ENCODE measurements at places on chromosomes 3 and 15.

GRCh38 chr15:51341366-51342226 is at the start of gene GLDN:
Gene GLDN (plus strand): TSS chr15:51341655. CDS start chr15:51341685, 30 bp downstream.
- no peak for DNase-seq

DNA sequence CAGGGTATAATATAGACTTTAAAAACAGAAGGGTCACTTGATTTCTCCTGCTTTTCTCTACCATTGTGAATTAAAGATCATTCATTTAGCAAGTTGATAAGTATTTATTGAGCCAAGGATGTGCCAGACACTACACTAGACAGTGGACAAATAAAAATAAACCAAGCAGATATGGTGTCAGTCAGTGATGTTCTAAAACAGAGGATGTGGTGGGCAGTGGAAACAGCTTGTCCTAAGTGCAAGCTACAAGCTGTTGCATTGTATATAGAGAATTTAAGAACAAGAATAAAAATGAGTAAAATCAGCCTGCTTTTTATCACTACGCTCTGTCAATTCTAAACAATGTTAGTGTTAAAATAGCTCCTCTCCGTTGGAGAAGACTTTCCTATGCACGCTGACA is 637.3 kb upstream of the GRM7 start:
- no peak for DNase-seq

- no peak for DNase-seq
Measured at GRCh38 chr3:138173769-138174420, 826 bp downstream of the DBR1 start.

GRCh38 chr3:9809615-9810432 is at the start of gene TTLL3:
Gene TTLL3 (plus strand): TSS chr3:9810262. CDS start chr3:9810662, 400 bp downstream.
- peak; percentile 61 for DNase-seq

DNA sequence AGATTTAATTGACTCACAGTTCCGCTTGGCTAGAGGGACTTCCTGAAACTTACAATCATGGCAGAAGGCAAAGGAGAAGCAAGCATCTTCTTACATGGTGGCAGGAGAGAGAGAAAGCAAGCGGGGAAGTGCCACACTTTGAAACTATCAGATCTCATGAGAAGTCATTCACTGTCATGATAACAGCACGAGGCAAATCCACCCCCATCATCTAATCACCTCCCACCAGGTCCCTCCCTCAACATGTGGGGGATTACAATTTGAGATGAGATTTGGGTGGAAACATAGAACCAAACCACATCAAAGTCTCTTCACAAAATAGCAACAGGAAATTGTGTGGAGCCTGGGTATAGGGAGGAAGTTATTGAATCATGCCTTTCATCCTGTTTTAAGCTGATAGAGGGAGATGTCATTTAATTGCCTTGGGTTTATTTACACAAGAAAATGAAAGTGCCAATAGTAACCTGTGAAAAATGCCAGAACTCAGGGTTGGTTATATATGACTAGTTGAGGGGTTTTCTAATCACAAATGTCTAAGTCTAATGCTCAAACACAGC is 624.8 kb upstream of the LMCD1 start:
- DNase-seq, result no peak

DNA sequence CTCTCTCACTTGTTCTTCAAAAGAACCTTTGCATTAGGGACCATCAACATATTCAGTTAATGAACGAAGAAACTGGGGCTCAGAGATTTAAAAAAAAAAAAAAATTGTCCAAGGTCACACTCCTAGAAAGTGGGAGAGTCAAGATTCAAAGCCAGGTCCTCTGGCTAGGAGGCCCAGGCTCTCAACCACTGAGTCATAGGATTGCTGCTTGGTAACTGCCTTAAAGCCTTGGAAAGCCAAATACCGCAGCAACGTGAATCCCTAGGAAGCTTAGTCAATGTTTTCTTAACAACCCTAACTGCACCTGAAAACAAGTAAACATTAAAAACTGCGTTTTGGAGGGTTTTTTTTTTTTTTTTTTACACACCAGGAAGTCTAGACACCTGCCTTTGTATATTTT is 156.8 kb downstream of the WNT5A start:
- no peak for DNase-seq

- DNase-seq, result no peak
Measured at GRCh38 chr3:45188719-45189659, 37.1 kb downstream of the TMEM158 start.

DNA sequence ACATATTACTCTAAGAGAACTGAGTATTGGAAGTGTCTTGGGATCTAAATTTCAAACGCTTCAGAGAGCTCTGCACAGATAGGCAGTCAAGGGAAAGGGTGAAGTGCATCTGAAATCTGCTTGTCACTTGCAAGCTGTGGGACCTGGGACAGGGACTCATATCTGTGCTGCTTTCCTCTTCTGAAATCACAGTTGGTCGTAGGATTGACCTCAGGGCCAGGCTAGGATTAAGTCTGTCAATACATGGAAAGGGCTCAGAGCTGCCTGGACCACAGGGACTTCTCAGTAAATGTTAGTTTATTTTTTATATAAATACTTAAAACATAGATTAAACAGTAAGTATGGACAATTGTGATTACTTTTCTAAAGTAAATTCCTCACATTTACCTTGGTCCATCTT is 74.7 kb upstream of the CMTM7 start:
- DNase-seq, result no peak

DNA sequence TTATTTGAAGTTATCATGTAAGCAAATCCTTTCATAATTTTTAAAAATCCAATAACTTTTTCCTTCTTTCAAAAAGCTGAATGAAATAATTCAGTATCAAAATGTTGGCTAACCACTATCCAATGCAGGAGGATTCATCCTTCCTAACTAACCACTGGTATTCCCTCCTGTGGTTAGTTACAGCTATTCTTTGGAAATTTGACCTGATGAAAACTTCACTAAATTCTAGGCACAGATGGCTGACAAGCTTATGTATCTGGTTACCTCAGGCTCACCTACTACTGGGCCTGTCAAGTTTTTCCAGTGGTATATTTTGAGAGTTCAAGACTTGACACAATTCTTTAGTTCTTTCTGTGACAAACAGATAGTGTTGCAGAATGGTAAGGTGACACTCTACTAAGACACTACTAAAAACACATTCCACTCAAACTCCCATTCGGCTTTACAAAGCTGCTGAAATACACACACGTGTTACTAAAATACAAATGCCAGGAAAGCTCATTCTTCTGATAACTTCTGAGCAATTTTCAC is 15.8 kb downstream of the NPTN start:
- DNase-seq, result no peak

DNA sequence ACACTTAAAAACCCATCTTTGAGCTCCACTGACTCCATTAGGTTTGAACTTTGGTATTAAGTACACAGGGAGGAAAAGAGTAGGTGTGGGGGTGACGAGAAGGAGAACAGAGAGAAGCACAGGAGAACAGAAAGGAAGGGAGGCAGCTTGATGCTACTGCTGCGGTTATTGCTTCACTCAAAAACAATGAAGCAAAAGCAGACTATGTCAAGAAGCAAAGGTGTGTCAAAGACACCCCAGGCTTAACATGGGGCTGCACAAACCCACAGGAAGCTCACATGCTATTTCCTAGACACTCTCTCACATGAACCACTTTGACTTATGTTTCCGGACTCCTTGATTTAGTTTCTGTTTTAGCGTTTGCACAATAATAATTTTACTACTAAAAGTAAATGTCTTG is 961.0 kb upstream of the CFAP20DC start:
- DNase-seq, result peak; percentile 9

DNA sequence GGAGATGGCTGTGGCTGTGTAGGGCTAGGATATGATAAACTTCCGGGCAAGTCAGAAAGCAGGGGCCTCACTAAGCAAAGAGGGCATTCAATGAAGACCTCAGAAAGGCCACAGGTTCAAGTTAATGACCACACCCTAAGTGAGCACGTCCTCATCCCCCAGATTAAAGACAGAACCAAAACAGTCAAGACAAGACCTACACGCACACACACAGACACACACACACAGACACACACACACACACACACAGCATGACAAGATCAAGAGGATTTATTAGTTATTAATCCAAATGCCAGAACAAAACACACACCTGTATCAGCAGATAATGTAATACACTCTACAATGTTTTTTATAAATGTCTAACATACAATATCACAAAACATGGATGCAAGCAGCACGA is 546.2 kb downstream of the FGF12 start:
- no peak for DNase-seq

DNA sequence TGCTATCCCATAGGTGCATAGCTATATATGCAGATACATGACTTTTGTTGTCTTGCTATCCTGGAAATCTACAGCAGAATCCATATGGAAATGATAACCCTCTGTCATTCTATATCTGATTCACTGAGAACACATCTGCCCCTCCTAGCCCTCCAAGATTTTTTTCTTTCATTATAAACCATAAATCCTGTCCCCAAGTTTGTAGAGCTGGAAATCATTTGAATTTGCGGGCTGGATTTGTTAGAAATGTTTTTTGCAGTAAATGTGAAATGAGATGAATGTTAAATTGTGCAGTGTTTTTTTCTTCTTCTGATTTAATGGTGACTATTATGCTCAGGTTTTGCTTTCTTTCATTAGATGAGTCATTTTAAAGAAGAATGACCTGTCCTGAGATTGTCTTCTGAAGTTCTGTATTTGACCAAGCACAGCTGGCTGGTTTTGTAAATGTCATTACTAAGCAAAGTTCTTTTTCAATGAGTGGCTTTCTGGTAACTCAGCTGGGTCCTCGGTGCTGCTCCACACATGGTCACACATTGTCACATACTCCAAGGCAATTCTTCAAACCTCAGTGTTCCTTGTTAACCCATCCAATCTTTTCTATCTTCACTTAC is 25.3 kb upstream of the ABHD17C start:
- DNase-seq, result no peak
